Fibroblast of lung (primary cell): ENCODE measurements at places on chromosomes 12 and 14. TPM values are rescaled to one million over a fixed set of nuclear protein-coding genes. Genes with fewer than 3 reads are reported as not detected.

Gene DTX1
- 0.26 TPM in 1 of 2 replicates, not detected in the other for total RNA-seq

Gene PRPH
- total RNA-seq = 0.26 and 0.50 TPM in 2 replicates

Gene C12orf54
- not detected in 2 replicates for total RNA-seq

Gene FOXA1
- under 0.01 TPM in 2 replicates for total RNA-seq

Gene POTEM
- not detected in 2 replicates for total RNA-seq

Gene ALDH1L2
- total RNA-seq = 35.7 and 59.1 TPM in 2 replicates

Gene CNTN1
- total RNA-seq = 0.26 and 0.83 TPM in 2 replicates

Gene IGFBP6
- total RNA-seq = 592 and 973 TPM in 2 replicates

Gene OTX2
- not detected in 2 replicates for total RNA-seq

Gene ACSS3
- 32.9 and 47.4 TPM in 2 replicates for total RNA-seq

Gene TMBIM4
- 48.8 and 69.2 TPM in 2 replicates for total RNA-seq

Gene AKAP3
- total RNA-seq = 1.5 and 2.8 TPM in 2 replicates

Gene AKAP5
- total RNA-seq = 0.17 and 0.26 TPM in 2 replicates

Gene KIF5A
- total RNA-seq = 0.51 and 1.3 TPM in 2 replicates

Gene MFAP5
- 1.3 and 9.0 TPM in 2 replicates for total RNA-seq

Gene TMEM119
- total RNA-seq = 132 and 358 TPM in 2 replicates

Gene CHFR
- 21.6 and 28.2 TPM in 2 replicates for total RNA-seq

Gene ASIC1
- 1.7 and 1.8 TPM in 2 replicates for total RNA-seq

Gene CCNK
- total RNA-seq = 33.9 and 51.0 TPM in 2 replicates

Gene LEMD3
- 17.7 and 18.5 TPM in 2 replicates for total RNA-seq

Gene SNRNP35
- total RNA-seq = 18.5 and 20.8 TPM in 2 replicates

Gene AMN
- under 0.01 TPM in 2 replicates for total RNA-seq

Gene CLEC2A
- total RNA-seq = not detected in 2 replicates

Gene RIPK3
- total RNA-seq = 0.26 and 0.33 TPM in 2 replicates

Gene NOVA1
- total RNA-seq = 3.6 and 5.1 TPM in 2 replicates

Gene ABHD4
- 20.5 and 40.0 TPM in 2 replicates for total RNA-seq

Gene TAPBPL
- total RNA-seq = 6.2 and 17.3 TPM in 2 replicates

Gene ENTPD5
- total RNA-seq = 6.7 and 9.6 TPM in 2 replicates

Gene PROX2
- not detected in 2 replicates for total RNA-seq

Gene GPRC5D
- total RNA-seq = not detected in 2 replicates

Gene OSGEP
- 29.5 and 34.0 TPM in 2 replicates for total RNA-seq

Gene OR4K14
- total RNA-seq = not detected in 2 replicates

Gene GYS2
- not detected in 2 replicates for total RNA-seq

Gene INTS13
- 33.0 and 34.9 TPM in 2 replicates for total RNA-seq

Gene STON2
- 34.9 and 52.5 TPM in 2 replicates for total RNA-seq

Gene PTPRR
- under 0.01 and 0.50 TPM in 2 replicates for total RNA-seq

Gene ANO2
- total RNA-seq = 0.17 TPM in 1 of 2 replicates, not detected in the other

Gene NKX2-1
- not detected in 2 replicates for total RNA-seq

Gene KRT78
- not detected in 2 replicates for total RNA-seq

Gene AVPR1A
- not detected in 2 replicates for total RNA-seq

Gene CCDC196
- total RNA-seq = not detected in 2 replicates

Gene PDE3A
- total RNA-seq = 0.17 and 0.26 TPM in 2 replicates

Gene TMPRSS12
- not detected in 2 replicates for total RNA-seq

Gene PPP1R3E
- total RNA-seq = 2.6 TPM in 2 replicates

Gene NUP37
- total RNA-seq = 30.3 and 38.3 TPM in 2 replicates

Gene ACYP1
- 7.4 and 14.5 TPM in 2 replicates for total RNA-seq

Gene KRT3
- not detected in 2 replicates for total RNA-seq

Gene MAP1LC3B2
- total RNA-seq = 0.51 and 1.2 TPM in 2 replicates

Gene KRT73
- total RNA-seq = not detected in 2 replicates

Gene SART3
- 62.1 and 157 TPM in 2 replicates for total RNA-seq

Gene TRPV4
- total RNA-seq = 0.51 and 0.66 TPM in 2 replicates

Gene MDGA2
- total RNA-seq = not detected in 2 replicates

Gene KCNMB4
- 0.33 and 0.51 TPM in 2 replicates for total RNA-seq

Gene BCAT1
- total RNA-seq = 93.7 and 162 TPM in 2 replicates

Gene TESPA1
- total RNA-seq = not detected in 2 replicates

Gene LAG3
- 0.17 and 0.26 TPM in 2 replicates for total RNA-seq

Gene DACT1
- total RNA-seq = 10.2 and 22.6 TPM in 2 replicates

Gene KRT79
- not detected in 2 replicates for total RNA-seq
